ENCODE measurements at places on chromosomes 7 and 10. TPM values are rescaled to one million over a fixed set of nuclear protein-coding genes. Genes with fewer than 3 reads are reported as not detected.

DNA sequence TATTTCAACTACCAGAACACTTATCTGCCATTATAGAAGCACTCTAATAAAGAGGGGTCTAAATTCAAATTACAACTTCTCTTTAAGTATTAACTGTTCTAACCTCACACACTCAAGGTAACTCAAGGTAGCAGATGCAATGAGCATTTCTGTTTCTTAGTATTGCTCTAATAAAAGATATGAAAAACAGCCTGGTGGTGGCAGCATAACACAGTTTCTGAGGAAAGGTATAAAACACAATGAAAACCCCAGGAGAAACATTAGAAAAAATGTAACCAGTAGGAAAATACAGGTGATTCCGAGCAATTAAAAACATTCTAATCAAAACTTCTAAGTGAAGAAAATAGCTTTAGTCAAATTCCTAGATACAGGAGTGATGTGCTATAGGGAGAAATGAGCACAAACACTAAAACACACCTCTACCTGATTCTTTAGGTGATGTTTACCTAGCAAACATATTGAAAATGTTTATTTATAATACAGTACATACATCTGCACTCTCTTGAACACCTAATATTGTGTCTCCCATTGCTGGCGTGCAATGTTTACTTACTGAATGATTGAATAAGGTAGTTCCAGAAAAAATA is 3.5 kb downstream of the MKRN1 start:
- no peaks in the 10 kb centered on the region for H3K27me3 ChIP-seq
- H3K4me3 ChIP-seq = no peak overlapping the region
- no peak for DNase-seq
- H3K36me3 ChIP-seq = peaks cover 10% of the 10 kb centered on the region
- peaks cover 26% of the 10 kb centered on the region for H3K4me1 ChIP-seq
- no peak overlapping the region for H3K27ac ChIP-seq

- no peaks in the 10 kb centered on the region for H3K27me3 ChIP-seq
- H3K27ac ChIP-seq = no peak overlapping the region
- H3K36me3 ChIP-seq = no peaks in the 10 kb centered on the region
- H3K4me1 ChIP-seq = no peaks in the 10 kb centered on the region
- no peak for DNase-seq
These were observed 80.6 kb downstream of the DGKB start for GRCh38 chr7:14821757-14822480.

Gene OPALIN
- not detected for total RNA-seq

GRCh38 chr10:62589689-62590088 is 214.8 kb upstream of the ADO start:
- H3K27me3 ChIP-seq = no peaks in the 10 kb centered on the region
- H3K27ac ChIP-seq = no peak overlapping the region
- DNase-seq = no peak
- no peaks in the 10 kb centered on the region for H3K4me1 ChIP-seq
- H3K36me3 ChIP-seq = no peaks in the 10 kb centered on the region

Gene HOXA6
- total RNA-seq = 0.28 TPM

Gene TMEM273
- 11.6 TPM for total RNA-seq

DNA sequence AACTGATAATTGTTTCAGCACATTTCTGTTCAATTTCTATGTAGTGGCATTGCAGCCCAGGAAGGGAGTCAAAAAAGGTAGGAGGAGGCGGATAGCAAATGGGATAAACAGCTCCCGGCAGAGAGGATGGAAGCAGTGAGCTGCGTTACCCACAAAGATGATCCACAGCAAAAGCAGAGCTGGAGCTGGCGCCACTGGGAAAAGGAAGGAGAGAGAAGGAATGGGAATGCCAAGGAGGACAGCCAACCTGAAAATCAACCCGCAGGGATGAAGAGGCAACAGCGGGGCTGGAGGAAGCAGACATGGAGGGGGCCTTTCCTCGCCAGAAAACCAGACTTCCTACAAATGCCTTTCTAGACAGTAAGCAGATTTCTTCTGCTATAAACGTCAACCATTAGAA is 82.7 kb upstream of the ADAM12 start:
- H3K4me3 ChIP-seq = no peak overlapping the region
- H3K4me1 ChIP-seq = peaks cover 29% of the 10 kb centered on the region
- no peak for DNase-seq
- no peaks in the 10 kb centered on the region for H3K36me3 ChIP-seq
- H3K27ac ChIP-seq = no peak overlapping the region

GRCh38 chr10:90418869-90419652 is 438.8 kb downstream of the HTR7 start:
- H3K36me3 ChIP-seq = no peaks in the 10 kb centered on the region
- H3K27me3 ChIP-seq = no peaks in the 10 kb centered on the region
- no peaks in the 10 kb centered on the region for H3K4me1 ChIP-seq
- no peak for DNase-seq

Gene PAPOLB
- 0.20 TPM for total RNA-seq

DNA sequence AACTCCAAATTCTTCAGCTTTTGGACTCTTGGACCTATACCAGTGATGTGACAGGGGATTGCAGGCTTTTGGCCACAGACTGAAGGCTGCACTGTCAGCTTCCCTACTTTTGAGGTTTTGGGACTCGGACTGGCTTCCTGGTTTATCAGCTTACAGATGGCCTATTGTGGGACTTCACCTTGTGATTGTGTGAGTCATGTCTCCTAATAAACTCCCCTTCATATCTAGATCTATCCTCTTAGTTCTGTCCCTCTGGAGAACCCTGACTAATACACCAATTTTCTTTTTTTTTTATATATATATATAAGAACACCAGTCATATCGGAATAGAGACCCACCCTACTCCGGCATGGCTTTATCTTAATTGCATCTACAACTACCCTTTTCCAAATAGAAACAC is 166.8 kb downstream of the ETV1 start:
- no peak overlapping the region for H3K27ac ChIP-seq
- H3K4me1 ChIP-seq = no peaks in the 10 kb centered on the region
- H3K27me3 ChIP-seq = no peaks in the 10 kb centered on the region
- no peak for DNase-seq
- no peaks in the 10 kb centered on the region for H3K36me3 ChIP-seq

Gene KNDC1
- total RNA-seq = not detected

GRCh38 chr10:70551466-70551865 is 51.1 kb downstream of the PRF1 start:
- no peaks in the 10 kb centered on the region for H3K36me3 ChIP-seq
- peaks cover 7% of the 10 kb centered on the region for H3K4me1 ChIP-seq
- DNase-seq = no peak
- H3K4me3 ChIP-seq = no peak overlapping the region
- H3K27me3 ChIP-seq = no peaks in the 10 kb centered on the region

GRCh38 chr7:96076350-96076707 is 245.6 kb downstream of the SLC25A13 start:
- peaks cover 10% of the 10 kb centered on the region for H3K4me1 ChIP-seq
- H3K4me3 ChIP-seq = no peak overlapping the region
- no peak overlapping the region for H3K27ac ChIP-seq

- H3K36me3 ChIP-seq = no peaks in the 10 kb centered on the region
- H3K27ac ChIP-seq = no peak overlapping the region
- H3K27me3 ChIP-seq = no peaks in the 10 kb centered on the region
- no peak overlapping the region for H3K4me3 ChIP-seq
- no peaks in the 10 kb centered on the region for H3K4me1 ChIP-seq
These were observed 6.0 kb downstream of the CPXM2 start for GRCh38 chr10:123885406-123886170.

Gene PIK3AP1
- total RNA-seq = 95.3 TPM

Gene RBM20
- total RNA-seq = 0.35 TPM

GRCh38 chr10:99927721-99928280 is 81.9 kb downstream of the DNMBP start:
- H3K4me3 ChIP-seq = no peak overlapping the region
- DNase-seq = no peak
- H3K27me3 ChIP-seq = no peaks in the 10 kb centered on the region
- no peaks in the 10 kb centered on the region for H3K36me3 ChIP-seq

- no peak overlapping the region for H3K4me3 ChIP-seq
- no peaks in the 10 kb centered on the region for H3K36me3 ChIP-seq
- H3K4me1 ChIP-seq = no peaks in the 10 kb centered on the region
- no peak overlapping the region for H3K27ac ChIP-seq
- H3K27me3 ChIP-seq = no peaks in the 10 kb centered on the region
- DNase-seq = no peak
These were observed 171.2 kb downstream of the ZNF365 start for GRCh38 chr10:62545160-62546066.

- no peaks in the 10 kb centered on the region for H3K36me3 ChIP-seq
- H3K4me3 ChIP-seq = no peak overlapping the region
- no peaks in the 10 kb centered on the region for H3K27me3 ChIP-seq
- DNase-seq = no peak
- H3K4me1 ChIP-seq = no peaks in the 10 kb centered on the region
These were observed 138.8 kb upstream of the BTBD16 start for GRCh38 chr10:122132331-122132755.

Gene SLC39A12
- total RNA-seq = not detected

GRCh38 chr10:78748235-78748533 is 320.6 kb upstream of the ZMIZ1 start:
- no peaks in the 10 kb centered on the region for H3K27me3 ChIP-seq
- no peak overlapping the region for H3K4me3 ChIP-seq
- H3K27ac ChIP-seq = no peak overlapping the region
- no peak for DNase-seq
- H3K4me1 ChIP-seq = no peaks in the 10 kb centered on the region

- H3K36me3 ChIP-seq = peaks cover 4% of the 10 kb centered on the region
- no peak overlapping the region for H3K27ac ChIP-seq
- H3K27me3 ChIP-seq = no peaks in the 10 kb centered on the region
- H3K4me3 ChIP-seq = no peak overlapping the region
- H3K4me1 ChIP-seq = peaks cover 12% of the 10 kb centered on the region
- no peak for DNase-seq
These were observed 1.1 kb downstream of the FZD9 start for GRCh38 chr7:73434701-73435069.

DNA sequence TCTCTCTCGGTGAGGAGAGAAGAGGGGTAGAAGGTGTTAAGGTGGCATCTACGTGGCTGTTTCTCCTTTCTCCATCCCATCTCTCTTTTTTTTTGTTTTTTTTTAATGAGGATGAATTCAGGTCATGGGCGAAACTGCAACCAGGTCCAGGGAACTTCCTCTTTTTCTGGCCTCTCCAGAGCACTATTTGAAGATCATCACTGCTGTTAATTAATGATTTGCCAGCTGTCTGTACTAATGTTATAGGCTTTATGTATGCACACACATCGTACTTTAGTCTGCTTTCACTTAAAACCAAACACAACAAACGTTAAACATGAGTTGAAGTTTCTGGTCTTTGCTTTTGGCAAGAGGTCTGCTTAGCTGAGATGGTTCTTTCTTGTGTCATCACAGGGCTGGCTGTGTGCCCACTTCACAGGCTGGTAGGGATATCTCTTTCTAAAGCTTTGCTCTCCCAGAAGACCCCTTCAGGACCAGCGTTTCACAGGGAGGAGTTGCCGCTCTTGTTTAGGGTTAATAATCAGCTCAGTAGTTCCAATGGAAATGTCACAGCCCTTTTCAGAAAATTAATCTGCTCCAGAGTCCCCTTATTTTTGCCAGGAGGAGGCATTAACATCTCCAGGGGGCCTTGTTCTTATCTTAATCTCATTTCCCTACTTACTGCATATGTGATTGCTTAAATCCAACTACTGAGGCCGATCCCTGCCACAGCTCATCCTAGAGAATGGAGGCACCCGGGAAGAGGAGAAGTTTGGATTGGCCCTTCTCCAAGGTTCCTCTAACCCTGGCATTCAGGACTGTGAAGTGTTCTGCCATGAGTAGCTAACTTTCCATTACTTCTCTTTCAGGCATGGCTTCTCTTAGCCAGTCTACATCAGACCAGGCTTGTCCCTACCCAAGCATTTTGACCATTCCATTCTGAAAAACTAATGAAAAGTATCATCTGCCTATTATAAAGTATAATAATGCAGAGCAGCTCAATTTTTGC is 273.9 kb upstream of the NFE2L3 start:
- H3K4me3 ChIP-seq = no peak overlapping the region
- no peaks in the 10 kb centered on the region for H3K36me3 ChIP-seq
- H3K4me1 ChIP-seq = no peaks in the 10 kb centered on the region

Gene BMPER
- 0.50 TPM for total RNA-seq

- no peak overlapping the region for H3K4me3 ChIP-seq
- H3K27ac ChIP-seq = no peak overlapping the region
- H3K4me1 ChIP-seq = peaks cover 12% of the 10 kb centered on the region
- H3K36me3 ChIP-seq = no peaks in the 10 kb centered on the region
- no peak for DNase-seq
- no peaks in the 10 kb centered on the region for H3K27me3 ChIP-seq
These were observed 15.7 kb upstream of the RNF216 start for GRCh38 chr7:5797179-5797578.

Gene SPDYE11
- not detected for total RNA-seq

GRCh38 chr10:105138358-105138757 is 497.3 kb downstream of the SORCS3 start:
- H3K27ac ChIP-seq = no peak overlapping the region
- no peaks in the 10 kb centered on the region for H3K27me3 ChIP-seq
- H3K4me3 ChIP-seq = no peak overlapping the region
- H3K36me3 ChIP-seq = no peaks in the 10 kb centered on the region

- no peaks in the 10 kb centered on the region for H3K36me3 ChIP-seq
- no peak overlapping the region for H3K4me3 ChIP-seq
- DNase-seq = no peak
- H3K27me3 ChIP-seq = no peaks in the 10 kb centered on the region
- H3K27ac ChIP-seq = no peak overlapping the region
- no peaks in the 10 kb centered on the region for H3K4me1 ChIP-seq
These were observed 153.4 kb upstream of the GDF10 start for GRCh38 chr10:47146572-47146971.

Gene TDRD1
- total RNA-seq = 0.09 TPM

Gene AFAP1L2
- 0.66 TPM for total RNA-seq

DNA sequence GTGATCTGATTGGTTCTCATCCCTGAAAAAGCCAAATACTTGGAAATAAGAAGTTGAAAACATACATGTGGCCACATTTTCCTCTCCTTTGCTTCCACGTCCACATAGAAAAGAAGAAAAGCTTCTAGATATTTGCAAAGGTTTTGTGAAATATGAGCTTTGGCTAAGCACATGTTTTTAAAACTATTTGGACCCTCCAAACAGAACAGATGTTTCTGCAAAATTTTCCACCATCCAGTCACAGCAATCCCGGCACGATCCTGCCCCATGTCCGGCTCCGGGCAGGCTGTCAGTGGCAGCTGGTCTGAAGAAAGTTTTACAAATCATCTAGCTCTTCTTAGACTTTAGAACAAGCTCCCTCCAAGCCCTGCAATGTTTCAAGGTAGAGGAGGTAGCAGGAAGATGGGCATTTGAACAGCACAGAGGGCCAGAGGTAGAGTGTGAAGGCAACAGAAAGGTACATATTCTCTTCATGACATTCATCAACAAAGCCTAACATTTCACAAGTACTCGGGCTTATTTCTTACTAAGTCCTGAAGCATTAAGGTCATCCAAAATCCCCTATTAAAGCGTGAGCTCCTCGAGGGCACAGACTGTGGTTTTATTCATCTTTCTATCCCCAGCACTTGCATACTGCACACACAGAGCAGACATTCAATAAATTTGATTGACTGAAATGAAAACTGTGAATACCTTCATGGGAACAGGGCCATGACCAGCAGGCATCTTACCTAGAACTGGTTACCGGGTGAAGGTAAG is 110.1 kb downstream of the JAZF1 start:
- no peak for DNase-seq
- no peaks in the 10 kb centered on the region for H3K36me3 ChIP-seq
- peaks cover 12% of the 10 kb centered on the region for H3K4me1 ChIP-seq
- no peaks in the 10 kb centered on the region for H3K27me3 ChIP-seq
- no peak overlapping the region for H3K4me3 ChIP-seq
- H3K27ac ChIP-seq = no peak overlapping the region

All from natural killer cell (primary cell).